Foreskin keratinocyte (primary cell): ENCODE measurements at places on chromosomes 16 and 17.

- no peak for DNase-seq
These were observed 146.9 kb upstream of the NOL11 start for GRCh38 chr17:67570797-67571196.

DNA sequence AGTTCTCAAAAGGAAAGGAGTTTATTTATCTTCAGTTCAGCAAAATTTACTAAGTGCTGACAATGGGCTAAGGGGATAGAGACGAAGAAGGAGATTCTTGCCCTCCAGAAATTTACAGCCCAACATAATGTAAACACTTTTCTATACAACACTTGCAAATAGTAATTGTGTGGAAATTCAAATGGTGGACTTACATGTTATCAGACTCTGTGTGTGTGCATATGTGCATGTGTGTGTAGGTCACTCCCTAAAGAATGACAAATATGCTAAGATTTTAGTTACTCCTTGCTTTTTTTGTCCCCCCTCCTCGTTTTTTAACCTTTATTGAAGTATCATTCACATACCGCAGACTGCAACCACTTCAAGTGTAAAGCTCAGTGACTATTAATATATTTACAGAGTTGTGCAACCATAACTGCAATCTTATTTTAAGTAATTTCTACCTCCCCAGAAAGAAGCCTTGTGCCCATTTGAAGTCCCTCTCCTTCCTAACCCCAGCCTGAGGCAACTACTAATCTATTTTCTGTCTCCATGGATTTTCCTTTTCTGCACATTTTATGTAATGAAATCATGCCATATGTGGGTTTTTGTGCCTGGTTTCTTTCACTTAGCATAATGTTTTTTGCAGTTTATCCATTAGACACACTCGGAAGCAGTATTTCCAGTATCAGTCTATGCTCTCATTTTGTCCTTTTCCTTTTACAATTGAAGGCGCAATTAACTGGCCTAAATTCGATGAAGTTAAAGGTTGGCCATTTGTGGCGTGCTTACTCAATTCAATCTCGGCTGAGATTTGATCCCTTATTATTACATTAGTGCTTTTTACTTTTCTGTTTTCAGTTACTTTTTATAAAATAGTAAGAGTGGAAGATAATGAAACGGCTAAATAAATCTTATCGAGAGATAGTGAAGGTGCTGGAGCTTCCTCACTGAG lies 318.4 kb downstream of the HAPSTR1 start:
- no peak for DNase-seq

DNA sequence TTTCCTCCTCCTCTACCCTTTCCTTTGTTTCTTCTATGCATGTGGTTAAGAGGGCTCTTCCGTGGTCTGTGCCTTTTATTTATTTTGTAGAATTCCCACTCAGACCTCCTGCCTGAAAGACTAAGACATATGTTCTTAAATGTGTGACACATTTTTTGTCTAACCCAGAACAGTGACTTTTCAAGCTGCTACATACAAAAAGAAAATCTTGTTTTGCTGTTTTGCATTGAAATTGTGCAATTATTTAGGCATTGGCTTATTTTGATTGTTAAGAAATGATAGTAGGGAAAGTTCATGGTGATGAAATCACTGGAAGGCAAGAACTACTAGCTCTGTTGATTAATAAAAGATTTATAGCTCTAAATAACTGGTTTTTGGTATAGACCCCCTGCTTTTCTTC lies 76.8 kb downstream of the TUBD1 start:
- DNase-seq, result no peak

- DNase-seq, result no peak
These were observed 11.0 kb upstream of the NXPH3 start for GRCh38 chr17:49564638-49565037.

DNA sequence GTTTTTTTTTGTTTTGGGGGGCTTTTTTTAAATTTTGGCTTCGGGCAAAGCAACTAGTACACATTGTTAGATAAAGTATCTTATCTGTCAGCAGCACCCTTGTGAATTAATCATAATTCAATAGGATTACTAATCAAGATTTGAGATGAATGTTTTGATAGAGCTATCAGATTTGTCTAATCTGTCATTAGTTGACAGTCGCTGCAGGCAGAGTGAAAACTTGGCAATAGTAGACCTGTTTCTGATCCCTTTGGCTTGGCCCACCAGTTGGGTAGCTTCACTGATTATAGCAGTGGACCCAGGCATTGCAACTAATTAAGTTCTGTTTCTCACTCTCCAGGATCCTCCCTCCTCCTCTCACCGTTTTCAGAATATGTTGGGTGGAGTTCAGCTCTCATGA lies 258.6 kb downstream of the IRX3 start:
- no peak for DNase-seq

GRCh38 chr16:73304008-73304774 lies 256.3 kb upstream of the ZFHX3 start:
- no peak for DNase-seq

GRCh38 chr17:28076144-28076543 lies 33.7 kb downstream of the NLK start:
- no peak for DNase-seq

DNA sequence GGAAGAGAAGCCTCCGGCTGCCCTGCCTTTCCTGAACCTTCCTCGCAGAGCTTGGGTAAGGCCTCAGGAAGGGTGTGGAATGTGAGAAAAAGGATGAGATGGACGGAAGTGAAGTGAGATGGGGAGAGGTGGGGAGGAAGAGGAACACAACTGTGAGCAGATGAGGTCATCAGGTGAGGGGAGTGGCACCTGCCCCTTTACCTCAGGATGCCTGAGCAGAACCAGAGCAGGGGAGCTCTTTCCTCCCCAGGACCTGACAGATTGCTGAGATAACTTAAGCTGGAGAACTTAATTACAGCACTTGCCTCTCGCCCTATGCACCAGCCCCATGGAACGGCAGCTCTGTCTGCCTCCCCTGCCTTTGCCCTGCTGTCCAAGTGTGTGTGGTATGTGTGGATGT lies 29.8 kb downstream of the TMEM132E start:
- DNase-seq, result no peak

DNA sequence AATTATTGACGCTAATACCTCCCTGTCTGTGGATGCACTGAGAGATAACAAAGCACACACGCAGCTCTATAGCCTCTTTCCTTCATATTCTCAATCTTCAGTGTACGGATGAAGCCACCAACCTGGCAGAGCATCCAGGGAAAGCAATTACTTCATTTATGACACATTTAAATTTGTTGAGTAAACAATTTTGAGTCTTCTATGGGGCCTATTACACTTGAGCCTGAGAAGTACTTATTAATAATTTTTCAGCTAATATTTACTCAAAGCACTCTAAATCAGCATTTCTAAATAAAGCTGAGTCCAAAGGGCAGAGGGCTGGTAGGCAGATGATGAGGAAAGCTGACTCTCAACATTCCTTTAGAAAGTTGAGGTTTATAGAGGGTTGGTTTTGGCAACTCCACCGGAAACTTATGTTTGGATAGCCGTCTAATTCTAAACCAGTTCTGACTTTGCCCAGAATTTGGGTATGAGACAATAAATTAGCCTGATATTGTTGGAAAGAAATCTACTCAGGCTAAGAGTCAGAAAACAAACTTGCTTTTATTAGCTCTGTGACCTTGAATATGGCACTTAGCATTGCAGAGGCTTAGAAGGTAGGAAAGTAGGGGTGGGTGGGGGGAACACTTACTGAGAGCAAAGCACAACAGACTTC lies 643.5 kb downstream of the CDH11 start:
- DNase-seq, result no peak

GRCh38 chr17:79141578-79142355 lies 67.1 kb downstream of the ENGASE start:
- DNase-seq, result no peak

DNA sequence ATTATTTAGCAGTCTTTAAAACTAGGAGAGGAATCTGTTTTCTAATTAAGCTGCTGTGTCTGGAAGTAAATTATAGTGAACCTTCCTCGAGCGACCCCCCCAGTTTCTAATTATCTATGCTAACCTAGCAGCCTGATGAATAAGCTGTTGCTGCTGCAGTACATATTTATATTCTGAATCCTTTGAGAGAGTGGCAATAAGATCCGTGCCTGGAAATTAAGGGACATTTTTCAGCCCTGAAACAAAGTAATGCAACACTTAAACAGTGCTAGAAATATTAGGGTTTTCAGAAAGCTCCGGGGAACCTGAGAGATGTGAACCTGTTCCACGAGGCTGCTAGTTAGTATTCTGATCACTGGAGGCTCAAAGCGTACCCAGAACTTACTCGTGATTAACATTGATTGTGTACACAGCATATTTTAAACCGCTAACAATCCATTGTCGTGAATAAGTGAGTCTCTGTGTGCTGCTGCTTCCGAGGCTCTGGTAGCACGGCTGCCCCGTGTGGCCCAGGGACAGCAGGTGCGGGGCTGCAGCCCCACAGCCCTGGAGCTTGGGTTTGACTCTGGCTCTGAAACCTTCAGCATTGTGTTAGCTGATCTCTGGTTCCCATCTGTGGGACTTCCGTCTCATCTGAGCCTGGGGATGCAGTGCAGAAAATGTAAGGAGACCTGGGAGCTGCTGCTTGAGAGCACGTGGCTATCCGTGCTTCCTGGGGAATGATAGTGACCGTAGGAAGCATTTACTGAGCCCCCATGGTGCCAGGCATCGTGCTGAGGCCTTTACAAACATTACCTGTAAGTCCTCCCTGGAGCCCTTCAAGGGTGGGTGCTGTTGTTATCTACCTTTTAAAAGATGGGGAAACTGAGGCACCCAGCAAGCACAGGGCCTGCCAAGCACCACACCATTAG lies 190.9 kb upstream of the CHMP6 start:
- DNase-seq, result no peak

DNA sequence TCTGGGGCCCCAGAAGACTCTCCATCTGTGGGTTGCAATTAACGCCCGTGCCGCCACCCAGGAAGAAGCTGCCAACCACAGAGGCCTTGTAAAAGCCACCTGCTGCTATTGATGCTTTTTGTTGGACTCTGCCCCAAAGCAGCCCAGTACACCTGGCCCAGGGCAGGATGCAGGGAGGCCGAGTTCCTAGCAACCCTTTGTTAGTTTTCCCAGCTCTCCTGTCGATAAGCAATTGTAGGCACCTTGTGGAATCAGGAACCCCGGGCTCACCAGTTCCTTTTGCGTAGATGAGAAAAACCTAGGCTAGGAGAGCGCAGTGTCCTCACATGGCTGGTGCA lies 103.3 kb downstream of the ABCC6 start:
- no peak for DNase-seq
